ENCODE measurements at places on chromosomes 7 and 10.

DNA sequence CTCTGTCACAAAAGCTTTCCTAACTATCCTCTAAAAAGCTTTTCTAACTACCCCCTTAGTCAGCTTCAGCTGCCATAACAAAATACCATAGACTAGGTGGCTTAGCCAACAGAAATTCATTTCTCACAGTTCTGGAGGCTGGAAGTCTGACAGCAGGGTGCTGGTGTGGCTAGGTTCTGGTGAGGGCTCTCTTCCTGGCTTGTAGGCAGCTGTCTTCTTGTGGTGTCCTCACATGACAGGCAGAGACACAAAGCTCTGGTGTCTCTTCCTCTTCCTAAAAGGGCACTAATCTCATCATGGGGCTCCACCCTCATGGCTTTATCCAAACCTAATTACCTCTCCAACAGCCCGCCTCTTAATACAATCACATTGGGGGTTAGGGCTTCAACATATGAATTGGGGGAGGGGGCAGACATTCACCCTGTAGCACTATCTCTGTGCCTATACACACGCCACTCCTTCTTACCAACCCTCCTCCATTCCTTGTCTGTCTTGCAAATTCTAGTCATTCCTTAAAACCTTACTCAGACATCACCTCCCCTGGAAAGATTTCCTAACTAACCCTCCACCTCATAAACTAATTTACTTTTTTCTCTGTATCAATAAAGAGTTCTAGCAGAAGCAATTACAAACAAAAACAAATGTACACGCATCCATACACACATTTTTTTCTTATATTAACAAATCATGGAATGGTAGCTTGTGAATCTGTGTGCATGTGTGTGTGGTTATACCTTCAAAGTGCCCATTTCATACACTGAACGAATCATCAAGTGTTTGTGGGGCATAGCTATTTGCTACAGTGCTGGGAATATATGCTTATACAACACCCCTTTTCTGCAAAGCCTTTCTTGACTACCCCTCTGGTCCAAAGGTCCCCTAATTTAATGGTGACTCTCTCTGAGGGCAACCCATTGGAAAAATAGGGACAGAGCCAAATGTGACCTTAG lies 26.4 kb downstream of the RHOBTB1 start:
- no peak for DNase-seq

DNA sequence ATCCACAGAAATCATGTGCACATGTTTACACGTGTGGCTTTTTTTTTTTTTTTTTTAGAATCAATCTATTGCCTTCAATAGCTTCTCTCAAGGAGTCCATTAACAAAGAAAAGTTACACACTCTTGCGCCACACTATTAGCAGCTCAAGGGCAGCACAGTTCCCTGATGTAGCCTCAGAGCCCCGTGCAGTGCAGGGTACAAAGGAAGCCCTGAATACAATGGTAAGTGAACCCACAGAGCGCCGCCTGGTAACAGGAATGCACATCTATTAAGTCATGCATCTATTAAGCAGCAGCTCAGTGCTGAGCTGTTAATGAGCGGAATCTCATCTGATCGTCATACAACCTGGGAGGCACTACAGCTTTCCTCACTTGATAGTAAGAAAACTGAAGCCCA lies 113.7 kb upstream of the PDLIM1 start:
- no peak for DNase-seq

- no peak for DNase-seq
Observed at GRCh38 chr10:109982123-109982522, 25.7 kb upstream of the ADD3 start.

- DNase-seq = no peak
Observed at GRCh38 chr7:44201813-44202212, 1.0 kb downstream of the YKT6 start.

DNA sequence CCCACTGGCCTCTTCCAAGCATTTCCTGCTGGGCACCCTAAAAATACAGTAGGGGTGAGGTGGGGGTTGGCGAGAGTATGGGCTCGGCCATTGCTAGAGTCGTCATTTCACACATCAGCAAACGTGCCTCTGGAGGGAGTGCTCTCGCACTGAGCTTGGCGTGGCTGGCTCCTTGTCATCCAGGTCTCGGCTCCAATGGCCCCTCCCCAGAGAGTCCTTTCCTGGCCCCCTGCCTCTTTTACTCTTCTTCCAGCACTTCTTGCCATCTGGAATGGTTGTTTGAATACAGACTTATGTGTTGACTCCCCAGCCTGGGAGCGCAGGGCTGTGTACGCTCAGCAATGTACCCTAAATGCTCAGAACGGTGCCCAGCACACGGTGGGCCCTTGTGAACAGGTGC lies 18.8 kb downstream of the UNC5B start:
- DNase-seq = no peak

DNA sequence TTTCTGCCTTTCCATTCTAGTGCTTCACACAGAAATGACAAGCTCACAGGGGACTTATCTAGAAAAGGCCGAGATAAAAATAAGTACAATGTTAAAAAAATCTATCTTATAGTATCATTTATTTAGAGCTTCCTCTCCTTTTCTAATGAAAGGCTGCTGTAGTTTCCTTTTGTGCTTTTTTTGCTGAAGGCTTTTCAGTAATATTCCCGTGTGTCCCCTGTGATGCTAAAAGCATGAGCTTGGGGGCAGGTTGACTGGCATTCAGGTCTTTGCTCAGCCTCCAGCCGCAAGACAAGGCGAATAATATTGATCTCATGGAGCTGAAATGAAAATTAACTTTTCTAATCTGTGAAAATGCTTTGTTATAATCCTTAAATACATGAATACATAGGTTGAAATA lies 143.0 kb downstream of the ST7 start:
- DNase-seq = no peak

DNA sequence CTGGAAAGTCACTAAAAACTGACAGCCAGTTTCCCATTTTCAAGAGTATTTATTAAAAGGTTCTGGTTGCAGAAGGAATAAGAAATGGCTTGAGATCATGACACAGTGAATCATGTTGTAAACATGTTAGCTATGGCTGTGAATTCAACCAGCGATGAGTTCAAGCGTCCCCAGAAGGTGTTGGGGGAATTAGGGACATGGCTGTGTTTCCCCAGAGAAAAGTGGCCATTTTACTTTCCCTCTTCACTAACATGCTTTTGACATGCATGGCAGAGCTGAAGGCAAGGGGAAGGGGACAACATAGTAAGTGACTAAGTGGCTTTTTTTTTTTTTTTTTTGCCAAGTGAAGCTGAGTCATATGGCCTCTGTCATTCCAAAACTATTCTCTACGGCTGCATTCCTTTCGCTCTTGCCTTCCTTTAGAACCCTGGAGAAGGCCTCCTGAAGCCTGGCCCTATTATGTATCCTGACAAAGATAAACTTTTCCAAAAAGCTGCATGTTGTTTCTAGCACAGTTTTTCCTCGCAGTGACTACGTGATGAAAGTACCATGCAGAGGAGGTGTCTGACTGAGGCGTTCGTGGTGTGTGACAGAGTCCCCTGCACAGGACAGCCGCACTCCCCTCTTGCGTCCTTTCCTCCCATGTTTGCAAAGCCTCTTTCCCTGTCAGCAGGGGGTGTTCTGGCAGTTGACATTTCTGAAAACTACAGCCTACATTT lies 46.9 kb downstream of the EGFR start:
- DNase-seq = no peak
